ENCODE measurements at places on chromosomes 16 and 17.
A peak's percentile ranks its signal among the peaks of the same experiment; 100 is the strongest.

- DNase-seq = peak; percentile 62
These were observed 16.4 kb upstream of the SMIM36 start for GRCh38 chr17:55527540-55528118.

GRCh38 chr17:68437979-68438822 is 19.1 kb downstream of the WIPI1 start:
- no peak for DNase-seq

DNA sequence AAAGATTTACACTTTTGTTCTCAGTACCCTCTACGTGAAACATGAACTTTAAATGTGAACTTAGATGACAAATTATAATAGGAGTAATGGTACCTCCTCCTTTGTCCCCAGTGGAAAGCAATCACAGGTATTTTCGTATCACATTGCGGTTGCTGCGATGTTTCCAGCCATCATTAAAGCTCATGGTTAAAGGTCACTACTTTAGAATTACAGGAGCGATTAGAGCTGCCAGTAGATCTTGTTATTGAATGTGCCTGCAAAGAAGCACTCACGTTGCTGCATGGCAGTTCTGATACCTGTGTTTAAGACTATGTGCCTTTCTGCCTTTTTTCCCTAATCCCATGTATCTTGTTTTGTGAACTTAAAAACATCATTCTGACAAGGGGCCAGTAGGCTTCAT is 301.0 kb downstream of the CPPED1 start:
- no peak for DNase-seq

GRCh38 chr17:57279432-57279831 is 23.1 kb downstream of the MSI2 start:
- no peak for DNase-seq

- DNase-seq = no peak
These were observed 4.6 kb downstream of the CFAP20 start for GRCh38 chr16:58124601-58124915.

DNA sequence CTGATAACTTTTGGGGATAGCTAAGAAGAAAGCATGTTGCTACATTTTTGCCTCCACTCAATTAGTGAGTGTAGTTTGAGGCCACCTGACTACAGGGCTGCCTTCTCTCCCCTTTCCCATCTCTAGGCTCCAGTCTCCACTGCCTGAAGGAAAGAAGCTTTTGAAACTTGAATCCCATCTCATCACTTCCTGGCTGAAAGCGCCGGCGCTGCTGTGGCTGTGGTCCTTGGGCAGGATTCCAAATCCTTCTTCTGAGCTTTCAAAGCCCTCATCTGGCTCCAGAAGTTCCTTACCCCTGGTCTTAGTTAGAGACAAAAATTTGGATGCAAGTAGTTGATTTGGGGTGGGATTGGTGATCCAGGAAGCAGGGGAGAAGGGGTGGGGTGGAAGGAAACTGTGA is 119.4 kb downstream of the FOXL1 start:
- no peak for DNase-seq

- DNase-seq = no peak
These were observed 9.9 kb downstream of the CENPX start for GRCh38 chr17:82012640-82013295.

- DNase-seq = no peak
These were observed 57.9 kb upstream of the SLC12A3 start for GRCh38 chr16:56807011-56807675.

DNA sequence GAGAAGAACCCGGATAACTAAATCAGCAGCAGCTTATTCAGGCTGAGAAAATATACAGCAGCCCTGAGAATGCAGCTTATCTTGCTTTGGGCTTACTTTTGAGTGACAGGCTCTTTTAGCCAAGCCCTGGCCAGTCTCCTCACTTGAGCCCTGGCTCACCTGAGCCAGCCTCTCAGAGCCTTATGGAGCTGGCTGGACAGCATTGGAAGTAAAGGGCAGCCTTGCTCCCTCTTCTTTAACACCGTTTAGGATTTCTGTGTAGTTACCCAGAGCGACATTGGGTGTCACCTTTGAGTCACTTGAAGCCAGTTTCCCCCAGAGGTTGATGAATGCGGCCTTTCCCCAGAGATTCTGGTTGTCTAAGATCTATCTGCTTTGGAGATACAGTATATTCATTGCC is 7.7 kb upstream of the NPIPB2 start:
- DNase-seq = peak; percentile 61

DNA sequence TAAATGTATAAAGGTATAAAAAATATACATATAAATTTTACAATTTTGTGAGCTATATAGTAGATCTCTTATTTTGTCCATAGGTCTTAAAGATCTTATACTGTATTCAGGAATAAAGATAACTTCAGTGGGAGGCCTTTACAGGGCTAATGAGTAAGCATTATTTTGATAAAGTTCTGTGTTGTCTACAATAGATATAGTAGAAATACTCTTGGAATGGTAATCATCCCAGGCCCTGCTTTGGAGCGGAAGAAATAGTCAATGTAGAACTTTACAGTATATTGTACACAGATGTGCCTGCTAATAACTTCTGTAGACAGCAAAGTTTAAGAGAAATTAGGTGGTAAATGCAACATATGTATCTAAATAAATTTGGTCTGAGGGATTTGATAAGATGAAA is 42.6 kb downstream of the TENT4B start:
- no peak for DNase-seq

DNA sequence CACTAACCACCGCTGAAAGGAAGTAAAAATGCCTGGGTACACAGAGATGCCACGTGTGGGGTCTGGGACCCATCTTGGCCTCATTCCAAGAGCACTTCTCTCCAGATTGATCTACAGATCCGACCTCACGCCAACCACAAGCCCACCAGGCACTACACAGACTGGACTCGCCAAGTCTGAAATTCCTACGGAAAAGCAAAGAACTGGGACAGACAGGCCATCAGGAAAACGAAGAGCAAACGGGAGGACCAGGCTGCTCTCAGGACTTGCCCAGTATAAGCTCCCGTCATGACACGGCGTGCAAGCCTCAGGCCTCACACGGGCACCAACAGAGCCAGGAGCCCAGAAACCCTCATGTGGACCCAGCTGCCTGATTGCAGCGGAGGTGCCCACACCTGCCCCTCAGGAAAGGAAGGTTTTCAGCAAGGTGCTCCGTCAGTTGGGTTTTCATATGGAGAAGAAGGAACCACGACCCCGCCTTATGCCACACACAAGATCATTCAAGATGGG is 20.1 kb upstream of the C16orf95 start:
- no peak for DNase-seq

GRCh38 chr17:54849660-54850059 is 51.0 kb upstream of the TOM1L1 start:
- no peak for DNase-seq

DNA sequence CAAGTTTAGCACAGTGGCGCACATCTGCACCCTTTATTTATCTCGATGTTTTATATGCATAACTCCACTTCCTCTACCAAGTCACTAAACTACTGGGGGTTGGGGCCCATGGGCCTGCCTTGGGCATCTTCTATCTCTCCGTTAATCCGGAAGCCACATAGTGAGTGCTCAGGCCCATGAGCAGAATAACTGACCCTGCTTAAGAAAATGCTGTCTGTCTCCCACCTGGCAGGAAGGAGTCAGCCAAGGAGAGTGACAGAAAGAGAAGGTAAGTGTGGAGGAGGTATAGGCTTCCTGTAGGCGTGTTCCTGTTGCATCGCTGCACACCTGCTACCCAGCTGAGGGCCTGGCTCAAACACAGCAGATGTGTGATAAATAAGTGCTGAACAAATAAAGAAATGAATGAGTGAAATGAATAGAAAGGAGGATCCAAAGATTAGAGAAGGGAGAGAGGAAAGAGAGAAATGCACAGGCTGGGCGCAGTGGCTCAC is 320.1 kb downstream of the SLC39A11 start:
- no peak for DNase-seq

DNA sequence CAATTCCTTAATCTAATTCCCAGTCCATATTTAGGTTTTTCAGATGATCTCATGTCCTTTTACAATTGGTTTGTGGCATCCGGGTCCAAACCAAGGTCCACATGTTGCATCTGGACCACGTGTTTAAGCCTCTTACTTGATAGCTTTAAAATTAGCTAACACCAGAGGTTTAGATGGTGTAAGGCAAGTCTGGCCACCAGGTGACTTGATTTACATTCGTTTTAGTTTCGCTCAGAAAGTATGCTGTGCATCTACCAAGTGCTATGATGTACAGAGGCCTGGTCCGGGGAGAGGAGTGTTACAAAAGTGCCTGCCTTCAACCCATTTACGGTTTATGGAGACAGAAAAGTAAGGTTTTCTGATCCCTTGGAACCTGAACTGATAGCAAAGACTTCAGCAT is 878 bp upstream of the DNAJA2 start:
- DNase-seq = peak; percentile 66

DNA sequence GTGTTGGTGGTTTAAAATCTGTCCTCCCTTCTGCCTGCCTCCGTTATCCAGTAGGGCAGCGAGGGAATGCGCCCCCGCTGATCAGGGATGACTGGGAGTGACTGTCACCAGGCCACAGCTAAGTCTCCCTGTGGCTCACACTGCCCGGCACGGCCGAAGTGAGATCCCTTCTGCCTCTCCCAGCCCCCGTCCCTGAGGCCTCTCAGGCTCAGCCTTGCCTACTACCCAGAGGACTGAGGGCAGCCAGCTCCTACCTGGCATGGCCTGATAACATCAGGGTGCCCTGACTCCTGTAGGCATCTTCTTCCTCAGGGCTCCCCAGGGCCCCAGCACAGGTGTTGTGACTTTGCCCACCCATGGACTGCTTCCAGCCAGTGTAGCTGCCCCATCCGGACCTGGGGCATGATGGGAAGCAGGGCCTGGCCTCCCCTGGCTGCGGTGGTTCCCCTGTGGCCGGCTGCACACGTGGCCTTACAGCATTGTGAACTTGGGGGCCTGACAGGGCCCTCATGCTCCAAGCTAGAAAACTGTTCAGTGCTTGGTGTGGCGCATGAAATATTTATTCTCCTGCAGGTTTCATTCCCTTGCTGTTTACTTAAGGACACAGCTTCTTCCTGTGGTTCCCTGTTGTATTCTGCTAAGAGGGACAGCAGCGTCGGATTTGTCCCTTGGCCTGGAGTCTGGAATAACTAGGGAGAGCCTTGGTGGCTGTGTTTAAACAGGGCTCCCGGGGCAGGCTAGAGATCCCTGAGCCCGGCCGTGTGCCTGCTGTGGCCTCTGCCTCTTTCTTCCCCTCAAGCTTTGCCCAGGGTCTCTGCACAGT is 30.0 kb downstream of the GINS2 start:
- DNase-seq = no peak

GRCh38 chr17:57861790-57862693 is 12.2 kb upstream of the MRPS23 start:
- no peak for DNase-seq

DNA sequence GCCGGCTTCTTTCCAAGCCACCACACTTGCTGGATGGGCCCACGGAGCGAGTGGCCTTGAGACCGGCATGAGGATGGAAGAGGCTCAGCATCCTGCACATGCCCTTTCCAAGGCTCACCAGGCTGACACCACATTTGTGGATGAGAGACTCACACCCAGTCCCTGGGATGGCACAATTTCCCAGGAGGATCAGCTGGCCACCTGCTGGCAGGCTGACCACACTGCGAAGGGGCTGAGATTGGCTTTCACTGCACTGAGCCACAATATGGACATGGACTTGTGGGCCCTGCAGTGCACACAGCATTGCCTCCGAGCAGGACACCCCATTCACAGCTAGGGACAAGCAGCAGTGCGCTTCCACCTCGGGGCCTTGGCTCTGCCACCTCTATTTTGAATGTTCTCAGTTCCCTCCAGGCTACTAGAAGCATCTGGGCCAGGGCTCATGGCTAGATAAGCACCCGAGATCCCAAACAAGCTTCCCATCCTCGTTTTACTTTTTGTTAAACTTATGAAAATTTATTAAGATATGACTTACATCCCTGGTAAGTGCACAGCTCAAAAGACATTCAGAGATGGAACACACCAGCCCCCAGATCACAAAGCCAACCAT is 25.3 kb upstream of the KSR1 start:
- DNase-seq = peak; percentile 41

DNA sequence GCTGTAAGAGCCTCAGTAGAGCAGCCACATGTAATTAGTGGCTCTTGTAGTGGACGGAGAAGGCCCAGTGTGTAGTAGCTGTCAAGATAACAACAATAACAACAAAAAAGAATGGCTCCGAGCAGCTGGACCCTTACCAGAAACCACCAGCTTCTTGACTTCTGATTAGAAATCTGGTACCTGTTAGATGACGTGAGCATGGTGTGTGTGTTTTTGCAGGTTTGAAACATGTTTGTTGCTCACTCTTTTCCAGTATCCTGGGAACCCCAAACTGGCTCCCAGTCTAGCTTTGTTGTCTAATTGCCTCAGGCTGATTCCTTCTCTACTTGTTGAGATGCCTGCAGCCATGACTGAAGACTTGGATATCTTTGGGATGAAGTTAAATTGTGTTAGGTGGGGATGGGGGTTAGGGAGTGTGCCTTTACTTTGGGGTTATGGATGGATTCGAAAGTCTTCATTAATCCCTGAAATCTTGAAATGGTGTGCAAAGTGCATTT is 21.0 kb downstream of the IGF2BP1 start:
- no peak for DNase-seq

GRCh38 chr17:4641297-4642195 is at the start of gene ALOX15:
Gene ALOX15 (minus strand): TSS chr17:4641678. CDS start chr17:4641651, 27 bp downstream.
- no peak for DNase-seq

DNA sequence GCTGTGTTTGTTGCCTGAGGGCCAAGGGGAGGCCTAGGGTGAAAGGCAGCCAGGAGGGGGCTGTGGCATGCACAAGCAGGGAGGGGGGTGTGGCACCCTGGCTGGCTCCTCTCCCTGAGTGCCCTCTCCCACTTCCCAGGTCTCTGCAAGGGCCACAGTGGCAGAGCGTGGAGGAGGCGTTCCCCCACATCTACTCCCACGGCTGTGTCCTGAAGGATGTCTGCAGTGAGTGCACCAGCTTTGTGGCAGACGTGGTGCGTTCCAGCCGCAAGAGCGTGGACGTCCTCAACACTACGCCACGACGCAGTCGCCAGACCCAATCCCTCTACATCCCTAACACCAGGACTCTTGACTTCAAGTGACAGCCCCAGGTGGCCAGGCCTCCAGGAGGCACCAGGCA is 3.5 kb upstream of the TCF25 start:
- no peak for DNase-seq

DNA sequence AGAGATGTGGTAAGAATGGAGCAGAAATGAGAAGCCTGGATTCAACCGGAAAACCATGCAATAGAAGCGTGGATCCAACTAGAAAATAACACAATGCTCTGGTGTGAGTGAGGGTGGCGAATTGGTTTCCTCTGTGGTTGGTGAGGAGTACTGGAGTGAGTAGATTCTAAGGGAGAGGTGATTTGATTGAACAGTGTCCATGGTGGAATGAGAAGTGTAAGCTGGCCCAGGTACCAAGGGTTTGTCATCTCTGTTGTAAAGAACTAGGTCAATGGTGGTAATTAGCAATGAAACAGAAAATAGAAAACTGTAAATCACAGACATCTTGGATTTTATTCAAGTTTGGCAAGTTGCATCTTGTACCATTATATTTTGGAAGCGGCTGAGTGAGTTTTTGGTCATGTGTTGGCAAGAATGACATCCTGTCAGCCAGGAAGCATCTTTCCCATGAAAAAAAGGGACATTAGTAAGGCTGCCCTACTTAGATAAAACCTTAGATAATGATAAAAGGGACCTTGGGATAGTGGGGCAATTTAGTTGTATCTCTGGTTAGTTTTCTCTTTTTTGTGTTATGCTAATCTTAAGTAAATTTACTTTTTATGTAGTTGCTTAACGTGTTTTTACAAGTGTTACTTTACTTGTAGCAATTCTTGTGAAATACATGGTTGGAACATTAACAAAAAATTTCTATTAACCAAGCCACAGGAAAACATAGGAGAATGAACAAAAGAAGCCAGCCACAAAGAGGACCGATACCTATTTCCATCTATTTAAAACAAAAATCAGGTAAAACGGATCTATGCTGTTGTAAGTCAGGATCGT is 20.9 kb downstream of the HSD17B2 start:
- no peak for DNase-seq

All from SK-N-DZ (cell line).